ENCODE measurements at places on chromosomes 16 and 17.

DNA sequence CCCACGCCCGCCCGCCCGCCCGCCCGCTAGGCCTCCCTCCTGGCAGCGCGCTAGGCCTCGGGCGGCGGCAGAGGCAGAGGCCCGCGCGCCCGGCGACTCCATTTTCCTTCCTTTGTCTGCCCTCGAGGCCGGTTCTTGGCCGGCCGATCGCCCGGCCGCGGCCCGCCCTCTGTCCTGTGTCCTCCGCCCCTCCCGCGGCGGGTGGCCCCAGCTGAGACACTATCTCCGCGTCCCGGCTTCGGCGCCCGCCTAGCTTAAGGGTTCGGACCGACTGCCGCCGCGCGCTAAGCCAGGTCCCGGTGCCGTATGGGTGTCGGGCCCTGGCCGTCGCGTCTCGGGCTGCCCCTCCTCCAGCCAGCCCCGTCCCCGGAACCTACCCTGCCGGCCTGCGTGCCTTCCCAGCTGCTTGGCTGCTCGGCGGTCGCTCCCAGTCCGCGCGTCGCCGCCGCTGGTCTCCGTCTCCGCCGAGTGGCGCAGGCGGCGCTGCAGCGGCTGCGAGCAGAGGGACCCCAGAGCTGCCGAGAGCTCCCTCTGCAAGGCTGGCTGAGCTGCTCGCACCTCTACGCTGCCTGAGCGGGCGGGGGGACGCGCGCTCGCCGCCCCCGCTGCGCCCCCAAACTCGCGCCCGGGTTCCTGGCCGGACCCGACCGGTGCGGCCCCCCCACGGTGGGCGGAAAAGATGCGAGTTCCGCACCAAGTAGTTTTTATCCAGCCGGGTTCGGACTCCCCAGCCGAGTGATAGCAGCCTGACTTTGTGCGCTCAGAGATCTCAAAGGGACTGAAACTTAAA lies 787 bp downstream of the CTCF start:
- DNase-seq = peak; percentile 62

DNA sequence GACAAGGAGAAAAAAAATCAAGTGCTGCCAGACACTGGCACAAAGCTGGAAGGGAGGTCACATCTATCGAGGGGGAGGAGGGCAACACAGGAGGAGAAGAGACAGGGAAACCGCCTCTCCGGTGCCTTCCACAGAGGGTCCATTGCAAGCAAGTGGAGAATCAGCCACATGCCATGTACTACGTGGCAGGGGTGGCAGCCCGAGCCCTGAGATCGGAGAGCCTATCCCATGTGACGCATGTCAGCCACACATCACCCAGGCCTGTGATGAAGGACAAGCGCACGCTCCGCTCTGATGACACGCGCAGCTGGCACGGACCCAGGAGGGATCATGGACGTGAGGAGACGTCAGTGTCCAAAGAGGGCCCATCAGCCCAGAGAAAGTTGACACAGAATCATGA lies 30.1 kb downstream of the ADCY9 start:
- no peak for DNase-seq

DNA sequence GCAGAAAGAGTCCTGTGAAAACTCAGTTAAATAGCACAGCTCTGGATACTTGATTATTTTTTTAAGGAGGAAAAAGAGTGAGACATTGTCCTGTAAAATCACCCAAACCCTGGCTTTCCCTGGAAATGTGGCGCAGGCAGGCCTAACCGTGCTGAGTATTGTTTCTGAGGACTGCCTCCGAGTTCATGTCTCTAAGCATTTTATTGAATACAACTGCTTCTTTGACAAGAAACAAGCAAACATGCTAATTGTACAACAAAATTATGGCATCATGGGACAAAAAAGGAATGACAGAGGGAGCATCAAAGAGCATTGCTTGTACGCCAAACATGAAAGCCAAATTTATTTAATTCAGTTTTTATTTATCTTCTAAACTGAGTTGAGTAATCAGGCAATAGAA lies 64.5 kb upstream of the HSBP1 start:
- no peak for DNase-seq

DNA sequence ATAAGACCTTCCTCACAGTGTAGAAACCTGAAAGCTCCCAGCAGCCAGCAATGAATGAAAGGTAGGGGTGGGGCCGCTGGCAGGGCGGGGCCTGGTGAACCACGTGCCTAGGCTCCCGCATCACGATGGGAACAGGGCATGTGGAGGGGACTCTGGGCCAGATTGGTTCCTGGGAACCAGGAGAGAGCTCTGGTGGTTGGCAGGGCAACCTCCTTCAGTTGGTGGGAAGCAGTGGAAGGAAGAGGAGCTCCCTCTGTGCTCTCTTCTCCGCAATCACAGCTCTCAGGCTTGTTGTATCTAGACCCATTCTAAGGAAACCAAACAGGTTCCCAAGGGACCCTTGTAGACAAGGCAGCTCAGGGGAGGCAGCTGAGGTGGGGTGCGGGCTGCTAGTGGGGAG lies 10.5 kb downstream of the GGA2 start:
- DNase-seq = no peak

- DNase-seq = no peak
These were observed 28.9 kb upstream of the CDH5 start for GRCh38 chr16:66337463-66338188.

- DNase-seq = no peak
These were observed 81.3 kb downstream of the GSG1L start for GRCh38 chr16:27982184-27982583.

- DNase-seq = no peak
These were observed 577 bp downstream of the EVPLL start for GRCh38 chr17:18378205-18378505.

Data from CD4-positive, alpha-beta T cell treated with Interleukin-15 for 4 hours (primary cell).